Stimulated activated CD4-positive, alpha-beta T cell treated with anti-CD3 and anti-CD28 coated beads, Interleukin-4, amount 100 ng/mL, for 1 hour (primary cell): ENCODE measurements at places on chromosomes 1 and 21.

DNA sequence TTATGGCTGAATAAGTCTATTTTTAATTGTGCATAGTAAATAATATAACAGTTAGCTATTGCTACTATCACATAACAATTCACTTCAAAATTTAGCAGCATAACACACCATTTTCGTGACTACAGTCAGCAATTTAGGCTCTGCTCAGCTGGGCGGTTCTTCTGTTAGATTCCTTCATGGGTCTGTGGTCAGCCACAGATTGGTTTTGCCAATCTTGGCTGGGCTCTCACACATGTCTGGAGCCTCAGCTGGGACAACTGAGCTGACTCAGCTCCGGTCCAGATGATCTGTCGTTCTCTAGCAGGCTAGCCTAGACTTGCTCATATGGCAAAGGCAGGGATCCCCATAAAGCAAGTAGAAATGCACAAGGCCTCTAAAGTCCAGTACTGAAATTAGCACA lies 15.1 kb upstream of the CDC42BPA start:
- DNase-seq = no peak

DNA sequence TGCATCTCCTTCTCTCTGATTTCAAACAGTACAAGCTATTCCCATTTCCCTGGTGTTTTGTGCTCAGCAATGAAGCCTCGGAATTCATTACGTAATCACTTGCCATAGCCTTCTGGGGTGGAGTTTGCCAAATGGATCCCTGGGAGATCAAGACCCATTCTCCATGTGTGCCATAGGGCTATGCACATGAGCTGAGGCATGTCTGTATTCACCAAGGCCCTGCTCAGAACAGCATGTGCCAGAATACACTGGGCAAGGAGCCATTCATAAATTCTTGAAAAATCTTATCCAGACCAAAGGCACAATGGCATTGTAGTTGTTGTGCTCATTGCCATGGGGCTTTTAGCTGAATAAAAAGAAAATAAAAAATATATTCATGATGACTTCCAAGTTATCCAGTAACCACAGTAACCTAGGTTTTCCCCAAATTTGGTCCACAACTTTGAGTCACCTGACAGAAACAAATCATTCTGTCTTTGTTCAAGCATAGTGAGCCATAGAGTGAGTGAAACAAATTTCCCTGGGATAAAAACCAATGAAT lies 53.0 kb downstream of the CRB1 start:
- no peak for DNase-seq

DNA sequence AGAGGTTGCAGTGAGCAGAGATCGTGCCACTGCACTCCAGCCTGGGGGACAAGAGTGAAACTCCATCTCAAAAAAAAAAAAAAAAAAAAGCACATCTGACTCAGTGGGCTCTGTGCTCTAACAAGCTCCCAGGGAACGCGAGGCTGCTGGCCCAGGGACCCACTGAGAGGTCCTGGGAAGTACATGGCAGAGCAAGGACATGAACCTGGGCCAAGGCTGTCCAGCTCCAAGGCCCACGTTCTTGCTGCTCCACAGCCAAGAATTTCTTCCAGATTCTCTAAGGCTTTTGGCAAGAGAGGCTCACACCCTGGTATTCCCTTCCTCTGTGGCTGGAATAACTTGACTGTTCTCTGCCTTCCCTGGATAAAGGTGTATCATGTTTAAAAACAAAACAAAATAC lies 15.4 kb upstream of the AGTRAP start:
- no peak for DNase-seq

DNA sequence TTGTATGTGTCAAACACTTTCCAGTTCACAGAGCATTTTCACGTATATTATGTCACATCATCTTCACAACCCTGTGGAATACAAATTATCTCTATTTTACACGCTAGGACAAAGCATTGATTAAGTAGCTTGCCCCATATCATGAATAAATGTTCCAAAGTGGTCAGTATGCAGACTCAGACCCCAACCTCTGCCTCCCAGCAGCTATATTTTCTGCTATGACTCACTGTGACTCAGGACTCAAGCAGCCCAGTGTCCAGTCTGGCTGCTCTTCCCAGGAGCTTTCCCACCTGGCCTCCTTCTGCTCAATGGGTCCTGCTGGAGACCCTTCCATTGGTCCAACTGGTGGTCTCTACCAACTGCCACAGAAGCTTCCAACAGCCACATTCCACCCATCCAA lies 56.0 kb upstream of the RAP1A start:
- DNase-seq = no peak

DNA sequence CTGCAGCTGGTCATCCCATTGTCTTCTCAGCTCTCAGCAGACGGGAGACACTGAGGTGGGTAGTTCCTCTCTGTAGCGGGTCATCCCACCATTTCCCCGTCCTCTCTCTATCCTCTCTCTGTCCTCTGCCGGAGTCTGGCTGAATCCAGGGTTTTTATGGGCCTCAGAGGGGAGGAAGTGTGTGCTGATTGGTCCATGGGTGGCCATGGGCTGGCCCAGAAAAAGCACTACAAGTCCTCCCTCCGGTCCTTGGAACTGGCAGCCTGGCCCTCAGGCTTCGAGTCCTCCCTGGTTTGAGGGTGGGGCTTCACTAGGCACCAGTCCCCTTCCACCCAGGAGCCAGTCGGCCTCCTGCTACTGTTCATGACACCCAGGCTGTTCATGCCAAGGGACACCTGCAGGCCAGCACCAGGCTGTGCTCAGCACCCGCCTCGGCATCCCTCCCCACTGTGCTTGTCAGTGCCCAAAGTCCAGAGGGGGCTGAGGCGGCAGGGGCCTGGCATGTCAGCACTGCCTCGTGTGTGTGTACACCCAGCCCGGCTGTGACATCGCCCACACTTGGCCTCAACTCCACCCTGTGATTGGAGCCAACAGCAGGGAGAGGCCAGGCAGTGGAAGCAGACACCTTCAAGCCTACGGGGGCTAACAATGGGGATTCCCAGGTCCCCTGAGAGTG lies 23.0 kb upstream of the LRRC8C start:
- DNase-seq = peak; percentile 45

GRCh38 chr1:95451054-95451453 lies 217.0 kb downstream of the RWDD3 start:
- no peak for DNase-seq

DNA sequence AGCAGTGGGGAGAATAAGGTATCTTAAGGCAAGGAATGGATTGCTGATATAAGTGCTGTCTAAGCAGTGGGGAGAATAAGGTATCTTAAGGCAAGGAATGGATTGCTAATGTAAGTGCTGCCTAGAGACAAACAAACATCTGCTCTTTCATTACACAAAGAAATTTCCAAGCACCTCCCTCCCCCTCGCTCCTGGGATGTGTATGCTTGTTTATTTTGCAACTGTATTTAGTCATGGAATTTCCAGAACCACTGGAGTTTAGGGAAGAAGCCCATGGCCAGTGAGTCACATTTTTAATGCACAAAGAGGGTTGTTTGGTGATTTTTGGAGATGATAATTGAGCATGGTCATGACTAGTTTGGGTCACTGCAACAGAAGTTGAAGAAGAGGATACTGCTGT lies 21.5 kb downstream of the PDPN start:
- DNase-seq = no peak

- no peak for DNase-seq
These were observed 1660.1 kb upstream of the B3GALT2 start for GRCh38 chr1:194846488-194846887.

DNA sequence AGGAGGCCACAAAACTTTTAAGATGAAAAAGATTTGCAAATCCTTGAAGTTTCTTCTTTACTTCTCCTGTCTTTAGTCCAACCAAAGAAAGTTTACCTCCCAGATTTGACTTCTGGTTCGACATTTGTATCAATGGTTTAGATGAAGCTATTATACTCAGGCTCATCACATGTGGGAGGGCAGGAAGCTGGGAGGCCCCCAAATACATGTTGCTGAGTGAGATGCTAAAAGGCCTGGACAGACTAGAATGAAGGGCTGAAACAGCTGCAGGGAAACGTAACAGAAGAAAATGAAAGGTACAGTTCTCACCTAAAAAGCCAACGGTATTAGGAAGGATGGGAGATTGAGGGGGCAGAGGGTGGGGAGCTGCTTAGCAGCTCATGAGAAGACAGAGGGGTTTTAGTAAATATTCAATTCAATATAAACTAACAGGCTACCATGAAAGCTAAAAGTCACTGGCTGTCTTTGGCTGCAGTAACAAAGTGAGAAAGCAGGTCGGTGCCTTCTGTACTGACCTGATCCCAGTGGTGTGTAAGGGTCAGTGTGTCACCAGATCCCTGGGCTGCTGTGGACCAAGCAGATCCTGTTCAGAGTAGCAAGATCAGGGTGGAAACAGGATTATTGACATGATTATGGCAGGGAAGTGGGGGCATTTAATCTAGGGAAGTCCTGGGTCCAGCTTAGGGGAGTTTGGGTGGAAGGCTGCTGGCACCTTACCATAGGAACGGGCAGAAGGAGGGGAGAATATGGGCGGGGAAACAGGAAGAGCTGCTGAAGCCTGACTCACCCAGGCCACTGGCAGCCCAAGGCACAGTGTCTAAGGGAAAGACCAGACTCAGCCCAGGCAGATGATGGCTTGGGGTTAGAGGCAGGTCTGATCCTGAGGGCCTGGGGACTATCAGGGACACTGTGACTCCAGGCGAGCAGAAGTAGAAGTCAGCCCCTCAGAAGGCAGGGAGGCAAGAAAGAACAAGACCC lies 60.4 kb downstream of the KCNN3 start:
- no peak for DNase-seq

DNA sequence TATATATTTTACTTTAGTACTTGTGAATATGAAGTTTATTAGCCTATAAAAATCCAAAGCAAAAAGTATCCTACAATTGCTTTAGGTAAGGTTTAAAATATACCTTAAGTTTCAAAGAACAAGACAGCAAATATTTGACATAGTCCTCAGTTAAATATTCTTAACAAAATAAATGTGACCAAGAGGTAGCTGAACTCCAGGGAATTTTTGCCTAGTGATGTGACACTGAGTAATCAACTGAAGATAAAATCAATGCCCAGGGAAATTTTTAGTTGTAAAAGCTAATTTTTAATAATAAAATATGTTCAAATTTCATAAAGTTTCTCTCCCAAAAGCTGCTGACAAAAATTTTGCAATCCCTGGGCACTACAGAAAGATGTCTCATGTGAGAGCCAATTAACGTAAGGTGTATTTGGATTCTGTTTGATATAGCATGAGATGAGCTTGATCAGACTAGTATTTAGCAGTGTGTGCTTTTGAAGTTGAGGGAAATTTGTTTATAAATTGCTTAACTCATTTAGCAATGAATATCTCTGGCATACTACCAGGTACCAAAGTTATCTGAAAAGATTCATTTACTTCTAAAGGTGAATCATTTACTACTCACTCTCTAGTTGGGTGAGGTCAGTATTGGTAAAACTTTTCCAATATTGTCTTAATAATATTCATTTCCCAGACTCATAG lies 80.2 kb upstream of the PALMD start:
- no peak for DNase-seq

DNA sequence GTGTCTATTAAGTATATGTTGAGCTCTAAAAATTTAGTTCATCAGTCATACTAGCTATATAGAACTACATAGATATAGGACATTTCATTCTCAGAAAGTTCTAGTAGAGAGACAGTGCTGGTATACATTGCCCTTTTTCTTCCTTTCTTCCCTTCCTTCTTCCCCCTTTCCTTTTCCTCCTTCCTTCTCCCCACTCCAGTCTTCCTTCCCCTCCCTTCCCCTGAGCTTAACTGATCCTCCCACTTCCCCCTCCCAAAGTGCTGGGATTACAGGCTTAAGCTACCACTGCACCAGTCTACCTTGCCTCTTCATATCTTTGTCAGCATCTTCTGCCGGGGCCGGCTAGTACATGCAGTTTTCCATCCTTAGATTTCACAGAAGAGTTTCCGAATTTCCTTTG lies 12.1 kb downstream of the THRAP3 start:
- no peak for DNase-seq

GRCh38 chr1:184608581-184608980 lies 146.1 kb downstream of the EDEM3 start:
- no peak for DNase-seq

GRCh38 chr1:156676820-156677615 lies at the start of gene NES:
NES (minus strand) TSS chr1:156677407; CDS start chr1:156677264, 143 bp downstream.
- DNase-seq = no peak

GRCh38 chr1:113265196-113265595 lies 125.1 kb upstream of the MAGI3 start:
- no peak for DNase-seq

GRCh38 chr1:111280267-111280666 lies 10.4 kb upstream of the CHIA start:
- DNase-seq = no peak

DNA sequence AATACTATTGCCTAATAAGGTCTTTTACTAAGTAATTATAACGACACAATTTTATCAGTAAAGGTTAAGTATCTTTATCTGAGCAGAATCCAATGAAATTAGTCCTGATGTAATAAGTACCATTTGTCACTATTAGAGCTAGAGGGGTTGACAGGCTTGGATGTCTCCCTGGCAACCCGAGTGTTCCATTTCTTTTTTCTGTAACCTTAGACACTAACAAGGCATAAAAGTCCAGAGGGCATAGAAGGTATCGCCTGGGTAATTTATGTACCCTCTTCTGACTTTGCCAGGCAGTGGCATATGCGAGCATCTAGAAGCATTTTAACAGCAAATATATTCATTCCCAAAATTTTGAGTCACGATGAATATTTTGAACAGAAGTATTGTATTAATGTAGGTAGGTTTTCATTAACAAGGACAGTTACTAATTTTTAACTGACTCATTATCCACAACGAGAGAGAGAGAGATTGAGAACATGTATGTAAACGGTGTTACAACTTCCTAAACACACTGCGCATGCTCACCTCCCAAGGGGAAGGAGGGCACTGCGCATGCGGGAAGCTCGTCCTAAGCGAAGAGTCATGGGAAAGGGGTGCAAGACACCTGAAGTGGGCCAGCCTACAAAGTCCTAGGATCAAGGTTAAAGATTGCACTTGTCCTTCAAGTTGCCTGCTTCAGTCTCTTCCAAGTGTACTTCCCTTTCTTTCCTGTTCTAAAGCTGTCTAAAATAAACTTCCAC lies 423.9 kb downstream of the DSCAM start:
- no peak for DNase-seq

GRCh38 chr1:93502571-93502970 lies 54.7 kb downstream of the FNBP1L start:
- no peak for DNase-seq

- no peak for DNase-seq
These were observed 487.0 kb upstream of the RGS18 start for GRCh38 chr1:191671236-191671635.

DNA sequence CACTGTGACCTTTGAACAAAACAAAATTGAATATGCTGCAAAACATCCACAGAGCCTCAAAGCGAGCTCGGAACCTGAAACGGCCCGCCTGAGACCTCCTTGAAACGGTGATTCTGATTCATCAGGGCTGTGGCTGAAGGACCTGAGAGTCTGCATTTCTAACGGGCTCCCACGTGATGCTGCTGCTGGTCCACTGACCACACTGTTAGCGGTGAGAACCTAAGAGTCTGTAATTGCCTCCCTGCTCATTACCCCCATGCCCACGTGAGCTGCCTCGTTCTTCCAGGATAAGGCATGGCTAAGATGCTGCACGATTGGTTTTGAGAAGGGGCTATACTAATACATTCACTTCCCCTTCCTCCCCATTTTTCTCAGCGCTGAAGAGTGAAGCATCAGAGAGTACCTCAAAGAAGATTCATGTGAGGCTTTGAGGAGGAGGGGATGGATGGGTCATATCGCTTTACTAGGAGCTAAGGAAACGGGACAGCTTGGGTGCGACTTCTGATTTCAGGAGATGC lies 9.7 kb downstream of the TLR5 start:
- no peak for DNase-seq
